ENCODE measurements at places on chromosomes 7 and 10.

DNA sequence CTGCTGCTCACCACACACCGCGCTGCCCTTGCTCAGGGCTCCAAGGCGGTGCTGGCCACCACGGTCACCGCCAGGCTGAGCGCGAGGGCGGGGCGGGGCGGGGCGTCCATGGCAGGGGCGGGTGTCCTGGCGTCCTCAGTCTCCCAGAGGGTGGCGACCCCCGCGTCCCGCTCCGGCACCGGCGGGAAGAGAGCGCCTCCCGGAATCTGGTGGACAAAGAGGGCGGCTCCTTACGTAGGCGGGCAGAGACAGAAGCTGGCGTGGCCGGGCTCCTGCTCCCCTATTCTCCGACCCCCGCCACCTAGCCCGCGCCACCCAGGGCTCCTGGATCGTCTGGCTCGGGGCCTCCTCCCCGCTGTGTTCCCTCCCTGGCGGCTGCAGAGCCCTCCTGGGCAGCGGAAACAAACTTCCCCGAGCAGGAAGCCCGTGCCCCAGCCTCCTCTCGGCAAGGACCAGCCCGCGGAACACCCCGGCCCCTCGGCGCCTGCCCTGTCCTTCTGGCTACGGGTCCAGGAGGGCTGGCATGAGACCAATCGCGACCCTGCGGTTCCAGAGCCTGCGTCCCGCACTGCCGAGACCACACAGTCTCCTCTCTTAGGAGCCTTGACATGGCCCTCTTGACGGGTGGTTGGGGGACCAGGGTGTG, 133.8 kb upstream of the ZNF92 start:
- DNase-seq, result no peak

GRCh38 chr7:158646766-158647474, 57.7 kb downstream of the NCAPG2 start:
- DNase-seq, result no peak

DNA sequence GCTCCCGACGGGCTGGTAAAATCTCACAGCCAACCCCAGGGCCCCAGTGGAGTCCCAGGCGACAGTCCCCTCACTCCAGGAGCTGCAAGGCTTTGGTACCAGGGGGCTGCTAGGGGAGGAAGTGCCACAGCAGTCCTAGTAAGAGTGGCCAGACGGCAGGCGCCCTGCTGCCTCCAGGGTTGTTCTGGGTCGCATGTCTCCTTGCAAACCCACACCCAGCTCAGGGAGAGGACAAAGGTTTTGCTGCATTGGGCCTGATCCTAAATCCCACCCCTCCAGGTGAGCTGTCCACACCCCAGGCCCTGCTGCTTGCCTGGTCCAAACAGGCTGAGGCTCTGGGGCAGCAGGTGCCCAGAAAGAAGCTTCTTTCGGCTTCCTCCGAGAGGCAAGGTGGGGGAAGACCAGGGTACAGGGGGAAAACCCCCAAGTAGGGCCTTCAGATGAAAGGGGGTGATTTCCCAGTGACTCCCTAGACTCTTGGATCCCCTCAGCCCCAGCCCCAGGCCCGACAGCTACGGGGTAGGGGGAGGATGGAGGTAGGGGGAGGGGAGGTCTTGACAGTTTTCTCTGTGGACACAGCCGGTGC, 4.2 kb upstream of the KCP start:
- no peak for DNase-seq

GRCh38 chr7:28480595-28480994, 68.3 kb downstream of the CREB5 start:
- DNase-seq, result no peak

DNA sequence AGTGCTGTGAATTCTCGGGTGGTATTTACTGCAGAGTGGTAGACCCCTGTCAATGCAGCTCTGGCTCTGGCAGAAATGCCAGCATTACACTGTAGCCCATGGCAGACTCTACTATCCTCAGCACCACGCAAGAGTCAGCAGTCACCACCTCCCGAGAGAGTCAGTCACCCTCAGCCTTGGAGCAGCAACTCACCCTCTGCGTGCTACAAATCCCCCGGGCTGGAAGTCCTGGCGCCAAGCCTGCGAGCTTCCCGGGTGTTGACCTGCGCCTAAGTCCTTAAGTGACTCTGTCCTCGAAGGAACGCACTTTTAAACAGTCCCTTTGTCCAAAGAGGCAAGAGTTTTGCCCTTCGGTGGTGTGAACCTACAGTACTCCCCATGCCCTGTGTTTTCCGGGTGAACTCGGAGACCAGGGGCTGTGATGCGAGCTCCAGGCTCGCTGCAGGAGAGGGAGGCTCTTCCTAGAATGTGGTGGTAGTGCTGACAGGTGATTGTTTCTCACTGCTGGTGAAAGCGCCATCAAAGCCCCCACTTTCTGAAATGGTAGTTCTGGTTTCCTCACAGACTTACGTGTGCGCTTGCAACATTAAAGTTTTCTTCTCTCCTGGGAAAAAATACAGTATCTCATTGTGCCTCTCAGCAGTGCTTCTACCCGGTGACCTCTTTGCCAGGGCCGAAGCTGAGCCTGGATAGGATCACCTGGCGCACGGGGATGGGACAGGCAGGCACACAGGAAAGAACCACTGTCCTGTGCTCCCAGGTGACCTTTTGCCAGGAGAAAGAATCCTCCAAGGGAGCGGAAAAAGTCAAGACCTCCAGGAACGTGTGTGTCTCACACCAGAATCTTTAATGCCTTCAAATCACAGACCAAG, 33.1 kb upstream of the MBL2 start:
- DNase-seq, result no peak

DNA sequence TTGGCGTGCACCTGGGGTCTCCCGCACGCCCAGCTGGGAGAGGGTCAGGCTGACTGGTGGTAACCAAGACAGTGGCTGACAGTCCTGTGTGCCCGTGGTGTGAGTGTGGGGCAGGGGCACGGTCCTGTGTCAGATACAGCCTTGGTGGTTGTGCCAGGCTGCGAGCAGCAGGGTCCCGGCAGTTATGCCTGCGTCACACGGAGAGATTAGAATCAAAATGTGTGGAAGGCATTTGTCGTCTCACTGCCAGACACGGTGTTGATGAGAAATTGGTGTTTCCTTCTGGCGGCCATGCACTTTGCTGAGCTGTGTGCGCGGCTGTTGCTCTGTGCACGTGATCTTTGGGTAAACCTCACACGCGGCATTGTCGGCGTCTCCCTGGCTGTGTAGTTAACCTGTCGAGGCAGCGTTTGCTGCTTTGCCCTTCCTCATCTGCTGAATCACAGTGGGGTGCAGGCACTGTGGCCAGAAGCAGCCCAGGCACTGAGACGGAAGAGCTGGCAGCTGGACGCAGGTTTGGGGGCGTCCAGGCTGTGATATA, 87.7 kb downstream of the NKX6-2 start:
- no peak for DNase-seq

DNA sequence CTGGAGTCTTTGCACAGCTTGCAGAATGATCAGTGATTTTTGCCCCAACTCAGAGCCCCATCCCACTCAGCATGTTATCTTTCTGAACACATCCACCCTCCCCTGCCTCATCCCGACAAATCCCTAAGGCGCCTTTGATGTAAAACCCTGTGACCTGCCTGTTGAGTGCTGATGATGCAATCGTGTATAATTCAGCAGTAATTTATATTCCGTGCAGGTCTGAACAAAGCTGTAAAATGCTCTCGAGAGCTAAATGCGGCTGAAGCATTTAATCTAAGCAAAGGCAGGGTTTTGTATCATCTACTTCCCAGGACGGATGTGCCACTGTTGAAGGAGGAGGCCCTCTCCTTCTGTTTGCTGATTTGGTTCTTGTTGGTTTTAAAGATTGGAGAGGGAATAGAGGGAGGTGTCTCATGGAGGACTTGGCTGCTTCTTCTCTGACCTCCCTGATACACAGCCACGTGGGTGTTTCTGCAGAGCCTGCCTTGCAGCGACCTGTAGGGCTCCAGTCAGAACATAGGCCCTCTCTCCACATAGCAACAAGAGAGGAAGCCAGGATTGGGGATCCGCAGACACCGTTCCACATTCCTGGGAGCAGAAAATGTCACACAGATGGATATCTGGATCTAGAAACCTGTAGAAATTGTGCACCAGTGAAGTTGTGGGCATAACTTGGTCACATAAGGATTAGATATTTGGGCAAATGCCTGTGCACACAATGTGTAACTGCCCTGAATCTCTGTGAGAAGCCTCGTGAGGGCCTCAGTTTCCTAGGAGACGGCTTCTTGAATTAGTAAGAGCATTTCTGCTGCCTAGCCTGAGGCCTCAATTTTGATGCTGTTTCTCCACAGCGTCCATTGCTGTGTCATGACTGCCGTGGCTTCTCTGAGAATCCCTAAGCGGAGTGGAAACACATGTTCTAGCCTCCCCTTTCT, 90.2 kb upstream of the AGK start:
- no peak for DNase-seq

DNA sequence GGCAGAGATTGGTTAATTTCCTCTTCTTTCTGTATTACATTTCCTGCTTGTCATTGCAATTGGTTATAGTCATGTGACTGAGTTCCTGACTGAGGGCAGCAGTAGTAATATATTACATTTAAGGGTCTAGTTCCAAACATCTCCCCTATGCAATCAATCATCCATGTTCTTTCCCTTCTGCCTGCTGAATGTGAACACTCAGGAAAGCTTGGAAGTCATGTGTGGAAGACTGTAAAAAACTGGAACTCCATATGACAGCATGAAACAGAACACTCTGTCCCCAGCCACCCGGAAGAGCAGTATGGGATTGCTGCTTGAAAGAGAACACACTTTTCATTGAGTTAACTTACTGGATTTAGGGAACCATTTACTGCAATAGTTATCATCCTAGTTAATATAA, 459.7 kb upstream of the SEMA3A start:
- no peak for DNase-seq

DNA sequence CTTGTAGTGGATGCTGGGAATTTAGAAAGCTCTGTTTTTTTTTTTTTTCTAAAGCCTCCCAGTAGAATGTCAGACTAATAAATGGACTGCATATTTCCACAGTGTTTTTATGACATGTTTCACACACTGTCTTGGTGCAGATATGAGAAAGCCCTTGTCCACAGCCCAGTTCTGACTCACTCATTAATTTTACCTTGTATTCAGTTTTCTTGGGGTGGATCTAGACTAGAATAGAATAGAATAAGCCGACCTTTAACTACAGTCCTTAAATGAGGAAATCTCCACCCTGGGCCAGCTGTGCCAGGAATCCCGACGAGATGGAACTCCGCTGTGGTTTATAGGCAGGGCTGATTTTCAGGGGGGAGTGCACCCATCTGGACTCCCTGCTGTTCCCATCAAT, 274.7 kb downstream of the NRG3 start:
- DNase-seq, result no peak

DNA sequence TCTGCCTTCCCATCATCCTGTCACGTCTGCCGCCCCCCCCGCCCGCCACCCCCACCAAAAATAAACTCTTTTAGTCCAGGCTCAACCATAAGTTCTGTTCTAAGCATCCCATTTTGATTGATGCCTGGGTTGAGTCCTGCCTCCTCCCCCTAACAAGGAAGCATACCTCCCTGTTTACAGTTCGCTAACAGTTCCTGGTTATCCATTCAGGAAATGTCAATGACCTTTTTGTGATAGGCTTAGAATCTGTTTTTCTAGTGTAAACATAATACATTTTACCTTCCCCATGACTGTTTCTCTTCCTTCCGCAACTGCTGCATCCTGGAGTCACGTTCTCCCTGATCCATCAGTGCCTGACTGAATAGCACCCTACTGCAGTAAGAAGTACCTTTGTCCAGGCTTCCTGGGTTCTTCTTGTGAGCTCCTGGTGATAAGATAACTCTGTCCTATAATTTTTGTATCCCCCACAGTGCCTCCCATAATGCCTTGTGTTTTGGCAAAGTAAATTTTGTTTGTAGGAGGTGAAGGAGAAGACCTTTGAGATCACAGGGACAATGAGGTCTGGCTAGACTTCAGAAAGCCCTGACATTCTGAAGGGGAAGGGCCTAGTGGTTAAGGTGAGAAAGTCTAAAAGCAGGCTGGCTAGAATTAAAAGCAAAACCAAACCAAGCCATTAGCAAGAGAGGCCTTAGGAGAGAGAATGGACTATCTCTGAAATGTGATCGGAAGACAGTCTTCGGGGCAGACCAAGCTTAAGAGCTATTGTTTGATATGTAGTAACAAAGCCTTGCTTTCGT, 7.3 kb downstream of the AGFG2 start:
- no peak for DNase-seq

DNA sequence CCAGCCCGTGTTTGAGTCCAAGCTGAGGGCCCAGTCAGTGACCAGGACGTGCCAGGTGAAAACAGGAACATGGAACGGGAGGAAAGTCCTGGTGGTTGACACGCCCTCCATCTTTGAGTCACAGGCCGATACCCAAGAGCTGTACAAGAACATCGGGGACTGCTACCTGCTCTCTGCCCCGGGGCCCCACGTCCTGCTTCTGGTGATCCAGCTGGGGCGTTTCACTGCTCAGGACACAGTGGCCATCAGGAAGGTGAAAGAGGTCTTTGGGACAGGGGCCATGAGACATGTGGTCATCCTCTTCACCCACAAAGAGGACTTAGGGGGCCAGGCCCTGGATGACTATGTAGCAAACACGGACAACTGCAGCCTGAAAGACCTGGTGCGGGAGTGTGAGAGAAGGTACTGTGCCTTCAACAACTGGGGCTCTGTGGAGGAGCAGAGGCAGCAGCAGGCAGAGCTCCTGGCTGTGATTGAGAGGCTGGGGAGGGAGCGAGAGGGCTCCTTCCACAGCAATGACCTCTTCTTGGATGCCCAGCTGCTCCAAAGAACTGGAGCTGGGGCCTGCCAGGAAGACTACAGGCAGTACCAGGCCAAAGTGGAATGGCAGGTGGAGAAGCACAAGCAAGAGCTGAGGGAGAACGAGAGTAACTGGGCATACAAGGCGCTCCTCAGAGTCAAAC, 5.2 kb downstream of the GIMAP5 start:
- no peak for DNase-seq

GRCh38 chr10:84993251-84994035, 665.1 kb downstream of the CCSER2 start:
- DNase-seq, result no peak

GRCh38 chr7:152601305-152601798, 74.6 kb downstream of the XRCC2 start:
- DNase-seq, result no peak

- no peak for DNase-seq
Measured at GRCh38 chr10:57468894-57469432, 798.7 kb downstream of the IPMK start.

DNA sequence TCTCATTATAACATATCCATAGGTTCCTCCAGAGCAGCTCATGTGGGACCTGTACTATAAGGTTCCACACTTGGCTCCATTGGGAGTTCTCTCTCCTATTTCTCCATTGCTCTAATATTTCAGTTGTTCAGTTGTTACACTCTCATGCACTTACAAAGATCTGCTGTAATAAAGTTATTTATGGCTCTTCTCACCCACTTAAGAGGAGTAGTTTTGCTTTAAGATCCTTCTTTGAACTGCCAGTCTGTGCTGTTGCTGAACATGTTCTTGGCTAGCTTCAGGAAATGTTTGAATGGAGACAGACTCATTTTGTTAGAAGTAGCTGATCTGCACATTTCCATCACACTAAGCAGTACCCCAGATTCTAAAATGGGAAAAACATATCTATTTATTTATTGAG, 250.1 kb downstream of the CDK14 start:
- DNase-seq, result no peak

DNA sequence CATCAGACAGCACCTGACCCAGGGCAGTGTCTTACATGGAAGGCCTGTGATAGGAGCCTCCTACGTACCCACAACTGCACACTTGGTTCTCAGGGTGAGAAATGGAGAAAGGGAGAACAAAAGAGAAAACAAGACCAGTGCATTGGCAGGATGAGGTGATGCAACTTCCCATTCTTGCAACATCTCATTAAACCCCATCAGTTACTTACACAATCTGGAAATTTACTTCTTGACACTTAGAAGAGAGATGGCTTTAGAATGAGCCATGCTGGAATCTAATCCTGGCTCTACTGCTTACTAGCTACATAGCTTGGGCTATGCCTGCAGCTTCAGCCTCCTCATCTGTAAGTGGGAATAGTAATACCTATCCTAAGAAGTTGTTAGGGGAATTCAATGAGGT, 391.7 kb downstream of the KCNMA1 start:
- no peak for DNase-seq

Measured in amniotic stem cell (primary cell).